Ureter (tissue), 1 donor: ENCODE measurements at places on chromosomes 3 and 15. TPM values are rescaled to one million over a fixed set of nuclear protein-coding genes. Genes with fewer than 3 reads are reported as not detected.

The STARD5 gene
- total RNA-seq: 17.5 TPM

The ZMYND10 gene
- total RNA-seq: 0.26 TPM

The NECTIN3 gene
- total RNA-seq: 19.1 TPM

The SPATA12 gene
- total RNA-seq: not detected

The ITIH1 gene
- total RNA-seq: not detected

The CYP1A2 gene
- total RNA-seq: not detected

The PARP3 gene
- 48.5 TPM for total RNA-seq
